Endothelial cell (in vitro differentiated cells): ENCODE measurements at places on chromosomes 2 and 18. TPM values are rescaled to one million over a fixed set of nuclear protein-coding genes. Genes with fewer than 3 reads are reported as not detected.

DNA sequence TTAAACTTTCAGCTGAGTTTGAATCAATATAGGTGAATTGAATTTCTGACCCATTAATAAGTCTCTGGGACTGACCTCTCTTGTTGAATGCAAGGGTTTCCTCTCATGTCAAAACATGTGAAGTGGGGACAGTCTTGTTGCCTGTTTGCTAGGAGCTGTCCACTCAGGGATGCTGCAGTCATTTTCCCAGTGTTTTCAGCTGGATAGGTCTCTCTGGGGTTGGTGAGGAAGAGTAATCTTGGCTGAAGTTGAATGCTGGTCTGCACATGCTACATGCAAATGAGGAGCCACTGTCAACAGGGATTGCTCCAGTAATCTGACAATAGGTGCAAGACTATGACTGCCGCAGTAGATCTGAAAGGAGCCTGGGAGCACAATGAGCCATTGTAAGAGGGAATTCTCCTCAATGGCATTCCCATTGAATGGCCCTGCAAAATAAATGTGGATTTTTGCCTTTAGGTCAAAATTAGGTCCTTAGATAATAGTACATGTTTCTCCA is 34.1 kb upstream of the IL1RL1 start:
- DNase-seq: no peak

DNA sequence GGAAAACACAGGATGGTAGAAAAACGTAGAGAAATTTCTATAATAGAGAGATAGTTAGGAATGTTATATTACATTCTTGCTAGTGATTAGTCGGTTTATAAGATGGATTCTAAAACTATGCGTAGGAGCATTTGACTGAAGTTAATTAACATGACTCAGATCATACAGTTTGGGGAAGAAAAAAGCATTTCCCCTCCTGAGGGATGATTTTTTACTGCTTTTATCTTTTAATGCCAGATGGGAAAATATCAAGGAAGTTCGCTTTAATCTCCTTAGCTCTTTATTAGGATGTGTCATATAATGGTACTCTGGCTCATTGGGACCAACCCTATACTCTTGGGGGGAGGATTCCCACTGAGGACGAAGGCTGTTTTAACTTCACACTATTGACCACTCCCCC is 502.1 kb downstream of the TGIF1 start:
- DNase-seq: no peak

- no peak for DNase-seq
Measured at GRCh38 chr2:160409480-160409879, 84.1 kb downstream of the RBMS1 start.

DNA sequence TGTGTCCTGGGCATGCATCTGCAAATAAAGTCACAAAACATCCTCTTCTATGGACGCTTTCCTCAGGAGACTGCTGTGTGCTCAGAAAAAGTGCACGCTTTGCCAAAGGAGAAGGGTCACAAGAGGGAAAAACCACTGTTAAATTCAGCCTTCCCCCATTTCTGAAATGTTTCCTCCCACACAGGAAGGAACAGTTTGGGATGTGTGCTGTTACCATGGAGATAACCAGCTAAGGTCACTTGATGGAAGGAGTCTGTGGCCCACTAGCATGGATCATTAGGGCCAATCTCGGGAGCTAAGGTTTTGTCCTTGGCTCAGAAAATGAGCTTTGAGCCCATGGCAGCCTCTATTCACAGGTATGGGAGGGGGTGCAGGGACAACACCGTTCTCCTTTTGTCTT is 5.6 kb downstream of the KCNE4 start:
- no peak for DNase-seq

GRCh38 chr2:177000061-177000714 is 212.4 kb upstream of the HNRNPA3 start:
- DNase-seq: no peak

GRCh38 chr2:163775304-163775703 is 39.5 kb upstream of the FIGN start:
- DNase-seq: no peak

- DNase-seq: no peak
Measured at GRCh38 chr18:50080316-50080715, 114.6 kb downstream of the MYO5B start.

IL18R1 gene
- total RNA-seq: 0.51 TPM

DNA sequence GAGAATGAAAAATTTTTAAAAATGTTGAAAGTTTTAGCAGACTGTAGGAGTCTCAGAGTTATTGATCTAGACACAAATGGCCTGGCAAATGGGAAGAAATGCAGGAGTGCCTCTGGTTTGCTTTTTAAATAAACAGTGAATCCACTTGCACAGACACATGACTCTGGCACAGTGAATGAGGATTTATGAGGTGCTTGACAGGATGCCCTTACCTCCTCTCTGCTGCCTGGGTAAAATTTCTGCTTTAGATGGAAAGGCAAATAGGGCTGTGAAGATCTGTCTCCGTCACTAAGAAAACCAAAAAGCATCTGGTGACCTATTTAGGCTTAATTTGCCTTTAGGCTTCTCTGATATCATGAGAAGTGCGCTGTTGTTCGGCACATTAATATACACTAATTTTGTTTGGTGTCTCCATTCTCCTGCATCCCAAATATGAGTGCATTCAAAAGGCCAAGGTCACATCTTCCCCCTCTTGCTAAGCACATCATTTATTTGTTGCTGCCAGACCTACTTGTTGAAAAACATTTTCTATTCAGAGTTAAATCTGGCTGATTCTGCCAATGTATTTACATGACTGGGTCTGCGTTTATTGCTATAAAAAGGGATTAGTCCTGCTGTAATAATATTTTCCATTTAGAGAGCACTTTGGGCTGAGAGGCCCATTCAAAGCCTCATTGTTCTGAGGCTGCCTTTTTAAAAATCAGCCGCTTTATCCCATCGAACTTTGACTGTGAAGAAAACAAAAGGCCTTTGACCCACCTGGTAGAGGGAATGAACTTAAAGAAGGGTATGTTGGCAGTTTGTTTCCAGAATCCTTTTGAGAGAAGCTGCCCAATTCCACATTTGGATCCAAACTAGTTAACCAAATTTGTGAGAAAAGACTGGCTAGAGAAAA is 94.9 kb downstream of the RNF152 start:
- DNase-seq: no peak

PFN4 gene
- 1.0 TPM for total RNA-seq

GRCh38 chr2:152234277-152234676 is 58.7 kb upstream of the STAM2 start:
- no peak for DNase-seq

GRCh38 chr2:29733213-29733612 is 188.2 kb downstream of the ALK start:
- no peak for DNase-seq

DNA sequence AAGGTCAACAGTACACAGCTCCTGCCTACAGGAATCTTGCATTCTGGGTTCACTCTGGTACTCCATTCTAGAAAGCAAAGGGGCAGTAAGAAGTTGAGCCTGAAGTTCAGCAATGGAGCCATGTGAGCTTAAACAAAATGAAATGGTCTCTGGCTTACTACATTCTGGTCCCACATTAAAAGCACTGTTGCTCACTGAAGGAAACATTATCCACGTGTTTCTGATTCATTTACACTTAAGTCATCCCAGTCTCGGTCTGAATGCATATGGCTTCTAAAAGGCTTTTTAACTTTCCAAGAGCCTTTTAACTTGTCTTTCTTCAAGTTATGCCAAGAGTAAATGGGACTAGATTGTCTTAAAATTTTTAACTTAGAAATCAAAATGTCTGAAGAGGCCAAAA is 177.8 kb downstream of the LNPK start:
- DNase-seq: no peak

GRCh38 chr2:54204476-54204875 is 51.6 kb downstream of the TSPYL6 start:
- DNase-seq: no peak

- no peak for DNase-seq
Measured at GRCh38 chr2:216012133-216012829, 1.1 kb downstream of the MREG start.

GRCh38 chr2:25650256-25650655 is 23.1 kb downstream of the DTNB start:
- no peak for DNase-seq

DNA sequence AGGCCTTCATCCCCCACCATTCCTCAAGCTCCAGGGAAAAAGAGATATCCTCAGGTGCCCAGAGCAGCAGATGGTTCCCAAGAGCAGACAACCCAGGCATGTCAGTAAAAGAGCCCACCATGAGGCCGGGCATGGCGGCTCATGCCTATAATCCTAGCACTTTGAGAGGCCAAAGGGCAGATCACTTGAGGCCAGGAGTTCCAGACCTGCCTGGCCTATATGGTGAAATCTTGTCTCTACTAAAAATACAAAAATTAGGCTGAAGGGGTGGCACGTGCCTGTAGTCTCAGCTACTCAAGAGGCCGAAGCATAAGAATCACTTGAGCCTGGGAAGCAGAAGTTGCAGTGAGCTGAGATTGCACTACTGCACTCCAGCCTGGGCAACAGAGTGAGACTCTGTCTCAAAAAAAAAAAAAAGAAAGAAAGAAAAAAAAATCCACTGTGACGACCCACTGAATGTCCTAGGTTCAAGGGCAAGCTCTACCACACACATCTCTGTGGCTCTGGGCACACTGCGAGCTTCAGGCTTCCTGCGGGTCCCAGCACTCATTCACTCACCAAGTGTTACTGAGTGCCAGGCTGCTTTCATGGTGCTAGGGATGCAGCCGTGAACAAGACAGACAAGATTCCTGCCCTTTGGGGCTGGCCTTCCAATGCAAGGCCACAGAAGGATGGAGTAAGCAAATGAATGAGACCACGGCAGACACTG is 6.5 kb upstream of the DUSP2 start:
- no peak for DNase-seq

DNA sequence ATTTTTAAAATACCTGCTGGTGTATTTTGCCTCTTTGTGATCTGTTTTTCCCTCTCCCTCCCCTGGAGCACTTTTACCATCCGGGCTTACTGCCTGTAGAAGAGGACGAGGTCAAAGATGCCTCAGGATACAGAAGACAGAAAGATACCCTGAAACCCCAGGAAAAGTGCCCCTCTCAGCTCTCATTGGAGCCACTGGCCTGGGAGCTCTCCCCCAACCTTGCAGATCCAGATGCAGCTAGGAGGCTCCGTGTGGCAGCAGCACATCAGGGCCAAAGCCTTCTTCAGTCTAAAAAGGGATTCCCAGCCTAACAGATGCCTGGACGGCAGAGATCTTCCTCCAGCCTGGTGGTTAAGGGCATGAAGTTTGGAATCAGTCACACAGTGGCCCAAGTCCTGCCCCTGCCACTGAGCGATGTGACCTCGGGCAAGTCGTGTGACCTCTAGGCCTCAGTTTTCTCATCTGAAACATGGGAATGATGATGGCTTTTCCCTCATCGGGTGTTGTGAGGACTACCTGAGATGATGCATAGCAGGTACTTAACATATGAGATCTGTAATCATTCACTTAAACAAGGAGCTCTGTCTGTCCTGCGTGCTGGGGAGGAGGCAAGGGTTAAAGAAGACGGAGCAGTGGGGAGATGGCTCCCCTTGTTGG is 239.4 kb downstream of the DYSF start:
- DNase-seq: no peak

DNA sequence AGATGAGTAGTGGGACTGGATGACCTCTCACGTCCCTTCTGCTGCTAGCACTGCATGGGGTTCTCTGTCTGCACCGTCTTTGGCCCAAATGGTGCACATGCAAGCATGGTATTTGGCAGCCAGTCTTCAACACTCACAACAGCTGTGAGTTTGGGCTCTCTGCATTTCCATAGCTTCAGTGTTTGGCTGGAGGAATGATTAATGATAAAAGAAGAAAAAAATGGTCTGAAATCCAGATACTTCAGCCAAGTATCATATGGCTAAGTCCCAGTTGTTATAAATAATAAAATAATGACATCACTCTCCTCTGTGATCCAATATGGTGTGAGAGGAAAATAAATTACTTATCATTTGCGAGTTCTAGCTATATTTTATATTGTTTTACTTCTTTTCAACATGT is 173.3 kb downstream of the DCDC2C start:
- DNase-seq: no peak

- DNase-seq: no peak
Measured at GRCh38 chr2:127047054-127047453, 59.9 kb downstream of the BIN1 start.

DNA sequence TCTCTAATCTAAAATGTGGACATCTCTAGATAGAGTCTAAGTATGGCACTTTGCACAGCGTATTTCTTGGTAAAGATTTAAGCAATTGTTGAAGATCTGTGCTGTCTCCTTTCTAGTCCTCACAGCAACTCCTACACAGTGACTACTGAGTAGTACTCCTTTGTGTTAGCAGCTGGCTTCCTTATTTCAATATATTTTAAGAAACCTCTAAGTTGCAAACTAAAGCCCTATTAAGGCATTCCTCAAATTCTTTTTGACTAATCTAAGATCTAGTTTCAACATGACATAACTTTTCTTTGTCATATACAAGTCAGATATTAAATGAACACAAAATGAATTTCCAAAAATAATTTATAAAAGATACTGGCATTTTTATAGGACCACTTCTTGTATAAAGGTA is 121.8 kb upstream of the DNAJC10 start:
- DNase-seq: no peak

C2orf80 gene
- total RNA-seq: not detected

GRCh38 chr2:125424266-125424785 is 1231.6 kb upstream of the GYPC start:
- no peak for DNase-seq

RIT2 gene
- not detected for total RNA-seq

- no peak for DNase-seq
Measured at GRCh38 chr18:49847524-49847923, 34.2 kb upstream of the ACAA2 start.

- DNase-seq: no peak
Measured at GRCh38 chr18:74503137-74503536, 7.0 kb downstream of the CNDP2 start.

TRAPPC8 gene
- 40.7 TPM for total RNA-seq

DNA sequence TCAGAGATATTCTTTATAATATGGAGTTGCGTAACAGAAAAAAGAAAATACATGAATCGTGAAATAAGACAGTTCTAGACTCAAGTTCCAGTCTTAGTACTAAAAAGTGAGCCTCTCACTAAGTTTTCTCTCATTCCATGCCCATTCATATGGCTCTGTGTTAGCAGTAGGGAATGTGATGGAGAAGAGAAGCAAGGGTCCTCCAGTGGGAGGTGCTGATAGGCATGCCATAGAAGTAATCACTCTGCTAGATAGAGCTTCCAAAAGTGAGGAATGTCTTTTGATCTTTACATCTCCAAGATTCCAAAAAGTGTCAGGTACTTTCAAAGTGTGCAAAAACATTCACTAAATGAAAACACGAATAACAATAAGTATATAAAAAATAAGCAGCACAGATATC is 678.4 kb downstream of the DCDC2C start:
- no peak for DNase-seq
